ENCODE measurements at places on chromosomes 3 and 15. TPM values are rescaled to one million over a fixed set of nuclear protein-coding genes. Genes with fewer than 3 reads are reported as not detected.

- DNase-seq = no peak
Measured at GRCh38 chr3:166123576-166123975, 286.4 kb upstream of the BCHE start.

- no peak for DNase-seq
Measured at GRCh38 chr15:71088155-71088554, 27.1 kb upstream of the THSD4 start.

DNA sequence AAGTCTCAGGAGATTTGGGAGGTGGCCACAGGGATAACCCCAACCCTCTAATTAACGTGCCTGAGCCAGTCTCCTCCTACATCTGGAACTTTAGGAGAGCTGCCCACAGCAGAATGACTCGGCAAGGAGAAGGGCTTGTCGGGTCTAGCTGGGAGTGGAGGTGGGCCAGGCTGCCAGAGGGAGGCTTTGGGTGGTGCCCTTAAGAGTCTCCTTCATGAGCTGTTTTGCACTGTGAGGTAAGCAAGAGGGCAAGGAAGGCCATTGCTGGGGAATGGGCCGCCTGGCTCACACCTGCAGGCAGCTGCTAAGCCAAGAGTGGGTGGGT is 3.6 kb upstream of the TNK2 start:
- no peak for DNase-seq

DNA sequence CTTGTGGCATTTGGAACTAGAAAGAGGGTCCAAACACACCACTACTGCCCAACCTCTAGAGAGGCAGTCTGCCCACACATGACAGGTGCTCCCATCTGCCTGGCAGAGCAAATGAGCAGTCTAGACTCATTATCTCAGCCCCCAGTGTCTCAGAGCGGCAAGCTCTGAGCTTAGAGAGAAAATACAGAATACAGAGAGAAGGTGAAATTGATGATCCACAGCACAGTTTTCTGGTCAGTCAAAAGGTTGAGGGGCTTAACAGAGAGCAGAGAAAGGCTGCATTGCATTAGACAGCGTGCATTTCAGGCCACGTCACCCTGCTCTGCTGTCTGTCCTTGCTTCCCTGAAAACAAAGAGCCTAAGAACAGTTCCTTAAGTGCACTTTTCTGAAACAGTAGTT is 135.1 kb downstream of the KCNMB2 start:
- no peak for DNase-seq

GRCh38 chr3:35624698-35625097 is 14.6 kb upstream of the ARPP21 start:
- no peak for DNase-seq

DNA sequence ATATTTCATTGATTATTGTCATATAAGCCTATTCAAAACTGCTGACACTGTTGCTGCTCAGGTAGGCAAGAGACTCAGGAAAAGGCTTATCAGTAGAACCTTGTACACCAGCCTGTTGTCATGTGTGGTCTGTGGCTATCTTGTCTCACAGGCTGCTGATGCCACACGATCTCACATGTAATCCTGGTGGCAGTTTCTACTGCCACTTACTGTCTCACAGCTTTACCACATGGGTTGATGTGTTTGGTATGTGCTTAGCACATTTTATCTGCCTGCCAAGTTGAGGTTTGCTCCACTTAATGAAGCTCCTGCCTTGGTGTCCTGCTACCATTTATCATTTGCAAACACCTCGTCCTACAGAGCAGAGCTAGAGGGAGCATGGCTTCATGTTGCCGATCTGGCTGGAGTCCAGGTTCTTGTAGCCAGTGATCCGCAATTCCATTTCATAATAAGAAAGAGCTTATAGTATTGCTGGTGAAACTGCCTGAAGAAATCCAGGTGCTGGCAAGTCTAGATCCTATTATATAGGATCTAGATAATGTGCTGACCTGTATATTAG is 637.9 kb downstream of the NLGN1 start:
- DNase-seq = no peak

- no peak for DNase-seq
Measured at GRCh38 chr15:39396979-39397615, 183.8 kb upstream of the THBS1 start.

SLC9C1 gene
- not detected for total RNA-seq

GALNT15 gene
- total RNA-seq = 8.4 TPM

SNTN gene
- not detected for total RNA-seq

GRCh38 chr15:100794008-100794407 is 85.6 kb upstream of the ALDH1A3 start:
- no peak for DNase-seq

- DNase-seq = peak; percentile 39
Measured at GRCh38 chr3:182937293-182938051, 42.9 kb downstream of the DCUN1D1 start.

DNA sequence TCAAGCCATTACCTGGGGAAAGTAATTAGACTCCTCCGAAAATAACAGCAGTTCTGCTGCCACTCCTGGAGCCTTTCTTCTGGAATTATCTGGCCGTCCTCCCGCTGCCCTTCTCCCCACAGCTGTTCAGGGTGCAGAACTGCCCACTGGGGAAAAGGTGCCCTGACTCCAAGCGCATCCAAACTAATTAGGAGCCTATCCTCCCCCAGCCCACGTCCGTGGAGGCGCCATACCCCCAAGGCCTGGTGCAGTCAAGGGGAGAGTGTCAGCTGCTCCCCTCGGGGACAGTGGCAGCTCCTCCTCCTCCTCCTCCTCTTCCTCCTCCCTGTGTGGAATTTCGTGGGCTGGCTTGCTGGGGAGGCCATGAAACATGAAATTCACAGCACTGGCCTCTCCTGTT is 177.2 kb downstream of the XXYLT1 start:
- no peak for DNase-seq

DNA sequence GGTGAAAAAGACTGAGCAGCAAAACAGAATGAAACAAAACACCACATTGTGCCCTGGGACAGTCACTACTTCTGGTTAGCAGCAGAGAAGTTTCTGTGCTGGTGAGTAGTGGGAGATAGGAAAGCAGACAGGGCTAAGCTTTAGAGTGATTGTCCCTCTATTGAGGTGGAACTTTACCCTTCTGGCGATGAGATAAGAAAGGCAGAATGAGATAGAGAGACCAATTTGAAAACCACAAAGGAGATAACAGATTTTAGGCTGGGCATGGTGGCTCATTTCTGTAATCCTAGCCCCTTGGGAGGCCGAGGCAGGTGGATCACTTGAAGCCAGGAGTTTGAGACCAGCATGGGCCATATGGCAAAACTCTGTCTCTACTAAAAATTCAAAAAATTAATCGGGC is 208.5 kb downstream of the TBL1XR1 start:
- no peak for DNase-seq

RAP2B gene
- 11.2 TPM for total RNA-seq

SLC51B gene
- not detected for total RNA-seq

KIF15 gene
- total RNA-seq = 9.9 TPM

EFHB gene
- under 0.01 TPM for total RNA-seq

SERPINI2 gene
- not detected for total RNA-seq

GRCh38 chr3:148366743-148367410 is 330.8 kb upstream of the AGTR1 start:
- DNase-seq = peak; percentile 3

PROK2 gene
- total RNA-seq = not detected

- DNase-seq = no peak
Measured at GRCh38 chr15:57310876-57311275, 65.4 kb upstream of the CGNL1 start.

- no peak for DNase-seq
Measured at GRCh38 chr15:51267051-51267702, 71.2 kb downstream of the CYP19A1 start.

CADPS gene
- not detected for total RNA-seq

DNA sequence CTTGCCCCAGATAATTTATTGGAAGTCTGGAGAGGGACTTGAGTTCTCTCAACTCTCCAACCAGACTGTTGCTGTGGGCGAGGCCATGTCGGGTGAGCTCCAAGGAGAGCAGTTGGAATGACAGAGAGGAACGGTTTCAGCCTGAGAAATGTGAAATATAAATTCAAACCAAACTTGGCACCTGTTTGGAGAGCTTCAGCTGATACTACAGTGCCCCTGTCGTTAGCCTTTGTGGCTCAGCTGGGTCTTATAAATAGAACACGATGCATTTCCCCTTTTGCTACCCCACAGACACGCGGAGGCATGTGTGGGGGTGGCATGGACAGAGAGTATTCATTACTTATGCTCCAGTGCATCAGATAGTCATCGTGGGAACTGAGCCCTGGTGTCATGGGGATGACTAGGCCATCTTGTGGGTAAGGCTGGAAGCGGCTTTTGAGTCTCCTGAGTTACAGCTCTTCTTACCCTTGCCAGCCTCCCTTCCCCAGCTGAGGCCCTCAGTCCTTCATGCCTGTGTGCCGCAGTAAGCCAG is 15.6 kb downstream of the SMAD3 start:
- peak; percentile 77 for DNase-seq

DNA sequence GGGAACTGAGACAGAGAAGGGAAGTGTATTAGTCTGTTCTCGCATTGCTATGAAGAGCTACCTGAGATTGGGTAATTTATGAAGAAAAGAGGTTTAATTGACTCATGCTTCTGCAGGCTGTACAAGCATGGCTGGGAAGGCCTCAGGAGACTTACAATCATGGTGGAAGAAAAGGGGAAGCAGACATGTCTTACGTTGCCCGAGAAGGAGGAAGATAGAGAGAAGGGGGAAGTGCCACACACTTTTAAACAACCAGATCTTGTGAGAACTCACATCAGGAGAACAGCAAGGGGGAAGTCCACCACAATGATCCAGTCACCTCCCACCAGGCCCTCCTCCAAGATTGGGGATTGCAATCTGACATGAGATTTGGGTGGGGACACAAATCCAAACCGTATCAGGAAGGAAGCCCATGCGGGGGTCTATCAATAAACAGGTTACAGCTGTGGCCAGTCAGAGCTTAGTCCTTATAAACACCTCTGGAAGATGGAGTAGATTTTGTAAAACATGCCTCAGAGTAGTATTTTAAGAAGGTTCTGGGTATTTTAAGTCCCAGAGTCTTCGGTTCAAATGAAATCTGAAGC is 153.9 kb downstream of the GHSR start:
- DNase-seq = no peak

KATNBL1 gene
- 53.8 TPM for total RNA-seq

DNA sequence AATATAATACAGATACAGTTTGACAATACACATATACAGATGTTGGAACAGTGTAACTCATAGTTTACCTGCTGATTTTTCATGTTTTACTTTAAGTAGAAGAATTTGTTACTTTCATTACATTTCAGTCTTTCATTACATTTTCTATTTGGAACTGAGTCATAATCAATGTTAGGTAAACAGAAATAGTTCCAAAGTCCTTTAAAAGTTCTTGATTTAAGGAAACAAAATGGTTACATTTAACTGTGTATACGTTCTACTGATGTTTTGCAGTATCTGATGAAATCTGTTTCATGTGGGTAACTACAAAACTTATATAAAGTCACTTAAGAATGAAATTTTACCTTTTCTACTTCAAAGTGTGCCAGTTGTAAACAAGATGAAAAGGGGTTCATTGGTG is 721.2 kb downstream of the NAALADL2 start:
- no peak for DNase-seq

GRCh38 chr3:158925021-158925420 is 123.2 kb downstream of the MFSD1 start:
- no peak for DNase-seq

MNS1 gene
- total RNA-seq = 0.43 TPM

TGM5 gene
- not detected for total RNA-seq

DNA sequence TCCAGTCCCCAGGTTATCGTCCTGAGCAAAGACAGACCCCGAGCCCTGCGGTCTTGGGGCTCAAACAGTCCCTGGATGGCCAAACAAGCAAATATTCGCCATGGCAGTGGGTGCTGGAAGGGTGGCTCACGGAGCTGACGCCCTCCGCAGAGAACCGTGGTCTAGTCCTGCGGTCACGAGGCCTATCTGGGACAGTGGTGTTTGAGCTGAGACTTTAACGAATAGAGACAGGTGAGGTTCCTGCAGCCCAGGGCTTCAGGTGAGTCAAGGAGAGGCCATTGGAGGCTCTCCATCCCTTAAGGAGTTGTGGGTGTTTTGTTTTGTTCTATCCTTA is 399 bp upstream of the SUCLG2 start:
- no peak for DNase-seq

DNA sequence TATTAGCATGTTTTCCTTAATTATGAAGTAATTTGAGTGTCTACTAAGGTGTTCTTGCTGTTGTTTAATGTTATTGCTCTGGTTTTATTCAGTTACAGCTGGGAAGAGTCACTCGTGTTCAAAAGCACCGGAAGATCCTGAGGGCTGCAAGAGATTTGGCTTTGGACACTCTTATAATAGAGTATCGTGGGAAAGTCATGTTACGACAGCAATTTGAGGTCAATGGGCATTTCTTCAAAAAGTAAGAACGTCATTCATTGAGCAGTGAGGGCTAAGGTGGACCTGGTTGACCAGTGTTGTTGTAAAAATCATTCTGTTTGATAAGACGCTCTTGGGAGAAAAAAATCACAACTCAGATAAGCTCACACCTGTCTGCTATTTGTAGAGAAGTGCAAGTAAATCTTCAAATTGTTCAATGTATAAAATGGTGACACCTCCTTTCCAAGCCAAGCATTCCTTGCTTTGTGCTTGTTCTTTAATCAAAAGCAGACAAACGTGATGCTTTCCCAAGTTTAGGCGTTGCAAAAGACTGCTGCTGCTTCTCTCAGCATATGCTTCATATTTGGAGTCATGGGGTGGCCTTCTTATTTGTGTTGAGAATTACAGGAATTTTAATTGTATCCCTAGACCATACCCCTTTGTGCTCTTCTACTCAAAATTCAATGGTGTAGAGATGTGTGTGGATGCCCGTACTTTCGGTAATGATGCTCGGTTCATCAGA is 44.2 kb downstream of the SETD5 start:
- DNase-seq = no peak

GRCh38 chr3:115022835-115023398 is 124.2 kb downstream of the ZBTB20 start:
- DNase-seq = no peak

GRCh38 chr3:197339841-197340520 is 41.6 kb upstream of the DLG1 start:
- DNase-seq = peak; percentile 23

- no peak for DNase-seq
Measured at GRCh38 chr3:135440746-135441145, 524.8 kb upstream of the PPP2R3A start.

DNA sequence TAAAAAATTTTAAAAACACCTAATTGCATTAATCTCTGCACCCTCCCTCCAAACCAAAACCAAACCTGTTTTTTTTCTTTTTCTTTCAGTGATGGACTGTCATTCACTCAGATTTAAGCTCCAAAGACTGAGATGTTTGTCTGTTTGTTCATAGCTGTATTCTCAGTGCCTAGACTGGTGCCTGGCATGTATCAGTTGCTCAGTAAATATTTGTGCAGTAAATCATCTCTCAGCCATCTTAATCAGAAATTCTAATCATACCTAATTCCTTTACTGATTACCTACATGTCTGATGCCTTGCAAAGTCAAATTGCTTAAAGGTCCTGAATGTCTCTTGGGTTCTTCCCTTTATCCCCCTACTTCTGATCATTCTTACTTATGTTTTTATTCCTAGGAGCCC is 138.8 kb downstream of the ZNF609 start:
- no peak for DNase-seq

GRCh38 chr15:88377509-88377908 is 89.7 kb downstream of the MRPL46 start:
- no peak for DNase-seq

MKRN3 gene
- 0.86 TPM for total RNA-seq

All from fibroblast of villous mesenchyme (primary cell).